ENCODE measurements at places on chromosomes 3 and 15.

- DNase-seq = no peak
These were observed 35.2 kb downstream of the CMSS1 start for GRCh38 chr3:99852851-99853250.

DNA sequence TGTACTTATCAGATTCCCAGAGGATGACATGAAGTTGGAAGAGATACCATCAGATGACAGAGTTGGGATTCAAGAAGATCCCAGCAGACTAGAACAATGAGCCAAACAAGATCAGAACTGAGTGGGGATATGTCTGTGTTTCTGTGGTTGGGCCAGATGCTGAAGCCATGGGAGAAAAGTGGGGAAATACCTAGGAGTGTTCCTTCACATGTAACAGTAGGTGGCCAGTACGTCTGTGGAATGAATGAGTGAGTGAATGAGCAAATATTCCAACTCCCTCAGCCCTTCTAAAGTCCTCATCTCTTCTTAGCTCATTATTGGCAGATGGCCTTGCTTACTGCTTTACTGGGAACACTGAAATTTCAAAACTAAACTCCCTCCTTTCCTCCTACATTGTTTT, 32.2 kb upstream of the GREM1 start:
- DNase-seq = no peak

DNA sequence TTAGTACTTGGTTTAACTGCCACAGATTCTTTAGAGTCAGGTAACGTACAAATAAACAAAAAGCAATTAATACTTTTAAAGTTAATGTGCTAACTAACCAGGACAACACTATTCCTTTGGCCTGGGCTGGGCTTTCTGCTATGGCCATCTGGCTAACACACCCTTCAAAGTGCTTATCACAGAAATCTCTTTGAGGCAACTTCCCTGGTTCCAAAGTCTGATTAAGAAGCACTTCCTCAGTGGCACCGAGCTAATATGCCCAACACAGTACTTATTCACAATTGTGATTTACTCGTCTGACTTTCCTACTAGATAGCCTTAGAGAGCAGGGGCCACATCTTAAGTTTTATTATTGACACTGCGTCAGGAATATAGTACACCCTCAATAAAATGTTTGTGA, 191.4 kb downstream of the MEIS2 start:
- no peak for DNase-seq

DNA sequence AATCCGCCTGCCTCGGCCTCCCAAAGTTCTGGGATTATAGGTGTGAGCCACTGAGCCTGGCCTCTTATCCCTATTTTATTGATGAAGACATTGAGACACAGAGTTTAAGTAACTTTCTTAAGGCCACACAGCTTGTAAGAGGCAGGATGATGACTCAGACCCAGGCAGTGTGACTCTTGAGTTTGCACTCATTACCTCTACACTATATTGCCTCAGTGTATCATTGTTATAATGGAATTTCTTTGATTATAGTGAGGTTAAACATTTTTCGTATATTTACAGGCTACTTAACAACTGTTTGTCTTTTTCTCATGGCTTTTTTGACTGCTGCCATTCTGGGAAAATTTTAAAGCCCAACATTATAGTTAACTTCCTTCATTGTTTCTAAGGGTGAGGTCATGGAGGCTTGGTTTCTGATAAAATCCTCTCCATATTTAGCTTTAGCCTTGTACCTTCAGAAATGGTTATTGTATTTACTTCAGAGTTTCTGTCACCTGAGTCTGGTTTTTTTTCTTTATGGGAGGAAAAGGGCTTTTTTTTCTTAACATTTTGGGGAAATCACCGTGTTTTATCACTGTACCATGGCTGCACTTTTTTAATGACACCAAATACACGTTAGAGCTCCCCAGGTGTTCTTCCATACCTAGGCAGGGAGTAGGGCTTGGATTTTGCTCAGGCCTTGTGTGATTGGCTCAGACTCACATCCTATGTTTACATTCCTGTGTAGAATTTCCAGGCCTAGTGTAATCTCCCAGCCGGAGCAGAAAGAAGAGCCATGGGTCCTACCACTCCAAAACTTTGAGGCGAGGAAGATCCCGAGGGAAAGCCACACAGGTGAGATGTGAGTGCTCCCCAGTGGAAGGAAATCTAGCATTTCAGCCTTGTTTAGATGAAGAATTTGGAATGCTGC, 6.3 kb downstream of the ZNF774 start:
- DNase-seq = no peak

GRCh38 chr15:39789736-39790135, 7.1 kb upstream of the FSIP1 start:
- DNase-seq = no peak

- DNase-seq = no peak
These were observed 31.3 kb upstream of the TMEM115 start for GRCh38 chr3:50390508-50391224.

- DNase-seq = no peak
These were observed 62.5 kb upstream of the TLE3 start for GRCh38 chr15:70160267-70160666.

DNA sequence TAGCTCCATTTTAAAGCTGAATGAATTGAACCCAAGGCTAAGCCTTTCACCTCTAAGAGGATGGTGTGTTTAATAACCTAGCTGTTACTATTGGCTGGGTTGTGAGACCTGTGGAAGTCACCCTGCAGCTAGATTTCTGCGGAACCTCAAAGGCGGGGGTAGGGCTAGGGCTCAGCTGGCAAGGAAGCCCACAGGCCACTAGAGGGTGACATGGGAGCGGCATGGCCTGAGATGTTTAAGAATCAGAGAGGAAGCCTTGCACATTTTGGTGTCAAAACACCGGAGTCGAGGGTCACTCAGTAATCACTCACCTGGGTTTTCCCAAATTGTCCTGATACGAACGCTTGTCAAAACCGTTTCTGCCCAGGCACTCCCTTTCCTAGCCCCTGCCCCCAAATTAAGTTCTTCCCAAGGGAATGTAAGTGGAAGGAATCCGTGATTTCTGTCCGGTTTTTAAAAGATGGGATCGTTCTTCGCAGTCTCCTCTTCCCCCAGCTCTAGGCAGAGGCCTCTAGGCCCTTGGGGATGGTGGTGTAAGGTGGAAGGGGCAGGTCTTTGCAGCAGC, 3.8 kb upstream of the ACAD9 start:
- peak; percentile 54 for DNase-seq

- DNase-seq = no peak
These were observed 41.3 kb upstream of the TNFSF10 start for GRCh38 chr3:172564499-172564898.

- no peak for DNase-seq
These were observed 27.6 kb upstream of the RAB7A start for GRCh38 chr3:128698211-128699047.

DNA sequence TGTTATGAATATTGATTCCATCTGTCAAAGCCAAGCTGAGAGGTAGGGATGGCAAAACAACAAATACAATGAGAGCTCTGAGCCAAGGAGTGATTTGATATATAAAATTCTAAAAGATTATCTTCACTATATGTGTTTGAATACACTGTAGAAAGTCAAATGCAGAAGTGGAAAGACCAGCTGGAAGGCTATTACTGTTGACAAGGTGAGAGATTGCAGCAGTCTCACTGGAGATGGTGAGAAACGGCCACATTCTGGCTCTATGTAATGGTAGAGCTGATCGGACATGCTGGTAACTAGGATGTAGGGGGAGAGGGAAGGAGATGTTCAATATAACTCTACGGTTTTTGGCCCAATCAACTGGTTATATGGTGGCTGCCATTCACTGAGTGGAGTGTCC, 434.2 kb upstream of the SUCLG2 start:
- no peak for DNase-seq

- no peak for DNase-seq
These were observed 33.0 kb upstream of the HHATL start for GRCh38 chr3:42735615-42736014.

DNA sequence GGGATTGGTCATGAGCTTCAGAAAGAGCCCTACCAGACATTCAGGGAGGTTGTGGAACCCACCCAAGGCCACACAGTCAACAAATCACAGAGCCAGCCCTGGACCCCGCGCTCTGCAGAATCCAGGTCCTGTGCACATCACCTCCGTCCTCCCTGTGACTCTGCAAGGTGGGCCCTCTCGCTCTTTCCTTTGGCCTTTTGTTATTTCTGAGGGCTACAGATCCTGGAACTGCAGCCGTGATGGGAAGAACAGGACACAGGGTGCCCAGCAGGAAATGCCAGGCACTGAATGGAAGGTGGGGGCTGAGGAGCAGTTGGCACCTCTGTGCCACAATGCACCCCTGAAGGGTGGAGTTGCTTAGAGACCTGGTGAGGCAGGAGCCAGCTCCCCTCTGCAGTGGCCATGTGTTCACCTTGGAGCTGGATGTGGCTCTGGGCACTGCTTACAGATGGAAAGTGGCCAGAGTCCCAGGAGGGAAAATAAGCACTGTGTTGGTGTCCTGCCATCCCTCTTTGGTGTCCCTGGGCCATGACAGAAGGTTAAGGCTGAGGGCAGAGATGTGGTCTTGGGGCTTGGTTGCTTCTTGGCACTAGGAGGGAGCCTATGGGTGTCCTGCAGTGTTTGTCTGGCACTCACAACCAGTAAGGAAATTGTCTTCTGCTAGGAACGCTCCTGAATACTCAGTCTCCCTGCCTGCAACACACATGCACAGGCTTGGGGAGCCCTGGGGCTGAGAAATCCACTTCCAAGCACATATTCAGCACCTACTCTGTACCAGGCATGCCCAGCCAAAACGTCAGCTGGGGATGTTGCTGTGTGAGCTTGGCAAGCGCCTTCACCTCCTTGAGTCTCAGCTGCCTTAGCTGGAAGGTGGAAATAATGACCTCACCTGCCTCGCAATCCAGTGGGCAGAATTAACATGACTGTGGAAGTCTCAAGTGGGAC, 98.0 kb upstream of the SLC6A6 start:
- no peak for DNase-seq

DNA sequence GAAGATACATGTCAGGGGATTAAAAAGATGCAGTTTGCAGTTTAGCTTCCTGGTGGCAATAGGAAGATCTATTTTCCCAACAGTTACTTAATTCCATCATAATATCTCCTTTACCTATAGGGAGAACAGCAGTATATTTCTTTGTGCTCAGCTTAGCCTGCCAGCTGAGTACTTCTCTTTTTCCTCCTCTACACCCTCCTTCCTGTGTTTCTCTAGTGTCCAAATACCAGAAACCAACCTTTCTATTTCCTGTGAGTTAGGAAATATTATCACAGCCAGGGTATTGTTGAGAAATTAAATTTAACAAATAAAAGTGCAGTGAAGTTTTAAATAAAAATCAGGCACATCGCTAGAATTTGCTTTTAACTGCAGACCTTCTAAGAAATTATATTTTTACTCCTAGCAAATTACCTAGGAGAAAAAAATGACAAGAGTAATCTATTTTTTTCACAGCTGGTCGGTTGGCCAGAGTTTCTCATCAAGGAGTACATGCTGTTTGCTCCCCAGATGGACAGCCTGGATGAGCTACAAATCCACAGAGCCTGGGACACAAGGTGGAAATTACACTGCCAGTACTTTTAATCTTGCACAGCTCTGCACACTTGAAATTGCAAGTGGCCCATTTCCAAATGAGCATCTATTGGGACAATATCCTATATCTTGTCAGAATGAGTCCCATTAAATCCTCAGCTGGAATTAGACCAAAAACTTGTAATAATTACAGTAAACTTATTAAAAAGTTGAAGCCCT, 185.2 kb upstream of the CFAP20DC start:
- DNase-seq = no peak

DNA sequence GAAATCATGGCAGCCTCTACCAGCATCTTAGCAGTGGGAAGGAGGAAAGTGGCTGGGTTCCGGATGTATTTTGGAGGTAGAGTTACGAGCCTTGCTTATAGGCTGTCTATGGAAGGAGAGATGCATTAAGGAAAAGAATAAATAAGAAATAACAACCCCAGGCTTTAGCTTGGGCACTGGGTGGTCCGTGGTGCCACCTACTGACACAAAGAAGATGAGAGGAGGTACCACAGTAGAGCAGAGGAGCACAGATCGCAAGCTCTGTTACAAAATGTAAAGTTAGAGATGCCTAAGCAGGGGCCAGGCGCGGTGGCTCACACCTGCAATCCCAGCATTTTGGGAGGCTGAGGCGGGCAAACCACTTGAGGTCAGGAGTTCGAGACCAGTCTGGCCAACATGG, 74.8 kb downstream of the TMEM39A start:
- DNase-seq = no peak

DNA sequence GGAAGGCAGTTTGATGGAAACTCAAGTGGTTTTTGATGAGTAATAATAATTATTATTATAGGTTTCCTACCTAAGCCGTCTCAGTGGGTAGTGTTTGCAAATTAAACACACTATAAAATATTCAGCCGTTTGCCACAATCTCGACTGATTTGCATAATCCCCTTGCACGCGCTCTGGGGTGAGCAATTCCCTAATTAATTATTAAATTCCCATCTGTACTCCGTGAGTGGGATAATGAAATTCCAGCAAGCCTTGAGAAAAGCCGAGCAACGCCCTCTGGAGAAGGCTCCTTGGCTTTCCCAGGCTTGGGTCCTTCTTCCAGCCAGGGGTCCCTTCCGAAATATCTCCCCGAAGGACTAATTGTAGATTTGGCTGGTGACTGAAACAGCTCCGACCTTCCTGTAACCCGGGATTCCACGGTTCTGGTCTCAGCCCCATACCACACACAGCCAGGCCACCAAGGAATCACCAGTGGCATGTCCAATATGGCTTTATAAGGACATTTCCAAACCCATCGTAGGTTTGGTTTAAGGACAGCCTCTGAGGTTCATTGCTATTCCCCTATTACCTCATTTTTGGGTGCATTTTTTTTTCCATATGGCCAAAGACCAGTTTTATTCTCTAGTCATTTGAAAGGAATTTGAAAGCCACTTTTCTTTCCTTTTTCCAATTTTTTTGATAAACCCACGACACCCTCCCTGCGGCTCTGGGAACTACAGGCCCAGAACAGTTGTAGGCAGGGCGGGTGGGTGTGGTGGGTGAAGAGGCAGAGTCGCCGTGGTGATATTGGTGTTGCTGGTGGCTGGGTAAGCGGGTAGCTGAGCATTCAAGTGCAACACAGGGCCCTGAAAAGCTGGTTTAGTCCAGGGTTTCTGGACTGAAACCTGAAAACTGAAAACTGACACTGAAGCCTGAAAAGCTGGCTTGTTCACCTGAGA, 33.2 kb upstream of the RGMA start:
- no peak for DNase-seq

DNA sequence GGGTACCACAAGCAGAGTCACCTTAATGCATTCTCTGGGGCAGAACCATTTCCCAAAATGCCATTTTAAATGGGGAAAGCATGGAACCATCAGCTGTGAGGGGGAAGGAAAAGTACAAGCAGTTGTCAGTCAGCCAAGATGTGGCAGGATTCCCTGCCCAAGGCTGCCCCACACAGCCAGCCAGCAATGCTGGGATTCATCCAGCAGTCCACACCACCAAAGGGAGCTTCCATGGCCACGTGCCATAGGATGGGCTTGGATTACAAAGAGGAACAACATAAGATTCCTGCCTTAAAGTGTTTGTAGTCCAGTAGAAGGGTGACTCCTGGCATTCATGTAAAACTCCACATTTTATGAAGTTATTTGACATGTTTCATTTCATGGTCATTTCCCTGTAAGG, 233.3 kb downstream of the SHOX2 start:
- DNase-seq = no peak
